Activated CD4-positive, alpha-beta T cell treated with anti-CD3 and anti-CD28 coated beads, Interleukin-2, amount 50 U/mL, for 4 hours (primary cell): ENCODE measurements at places on chromosomes 16 and 17.

DNA sequence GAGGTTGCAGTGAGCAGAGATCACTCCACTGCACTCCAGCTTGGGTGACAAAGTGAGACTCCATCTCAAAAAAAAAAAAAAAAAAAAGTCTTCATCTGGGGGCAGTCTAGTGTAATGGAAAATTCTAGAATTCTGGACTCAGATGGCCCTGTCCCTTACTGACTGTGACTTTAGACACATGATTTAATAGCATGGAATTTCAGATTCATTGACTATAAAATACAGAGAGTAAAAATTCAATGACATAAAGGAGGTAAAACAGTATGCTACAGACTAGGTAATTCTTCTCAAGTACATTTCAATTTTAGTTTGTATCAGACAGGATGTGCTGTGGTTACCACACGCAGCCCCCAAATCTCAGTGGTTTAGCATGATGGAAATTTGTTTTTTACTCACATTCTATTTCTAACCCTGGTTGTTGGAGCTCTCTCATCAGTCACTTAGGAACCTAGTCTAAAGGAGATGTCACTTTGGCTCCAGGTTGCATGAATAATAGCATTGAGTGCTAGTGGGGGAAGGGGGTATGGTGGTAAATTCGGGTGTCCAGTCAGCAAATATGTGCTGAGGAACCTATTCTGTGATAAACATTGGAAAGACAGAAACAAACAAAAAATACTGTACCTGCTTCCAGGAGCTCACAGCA lies 444.0 kb downstream of the XYLT1 start:
- no peak for DNase-seq

- no peak for DNase-seq
These were observed 74.0 kb upstream of the GNG13 start for GRCh38 chr16:874366-875181.

DNA sequence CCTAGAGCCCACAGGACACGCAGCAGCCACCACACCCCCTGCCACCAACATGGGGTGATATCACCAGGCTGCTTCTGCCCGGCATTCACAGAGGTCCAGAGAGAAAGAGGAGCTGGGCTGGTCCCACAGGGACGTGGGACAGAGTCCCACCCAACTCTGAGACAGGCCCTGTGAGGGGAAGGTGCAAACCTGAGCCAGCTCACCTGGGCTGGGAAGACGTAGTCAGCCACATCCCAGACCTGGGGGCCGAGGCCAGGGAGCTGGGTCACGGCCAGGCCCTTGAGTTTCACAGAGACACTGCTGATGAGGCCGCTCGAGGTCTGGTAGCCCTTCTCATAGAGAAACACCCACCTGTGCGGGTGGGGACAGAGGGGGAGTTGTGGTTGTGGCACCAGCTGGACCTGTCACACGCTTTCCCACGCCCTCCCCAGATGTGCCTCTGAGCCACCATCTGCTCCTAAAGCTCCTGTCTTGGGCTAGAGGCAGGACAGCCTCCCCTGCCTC lies 11.2 kb downstream of the P2RX1 start:
- no peak for DNase-seq

DNA sequence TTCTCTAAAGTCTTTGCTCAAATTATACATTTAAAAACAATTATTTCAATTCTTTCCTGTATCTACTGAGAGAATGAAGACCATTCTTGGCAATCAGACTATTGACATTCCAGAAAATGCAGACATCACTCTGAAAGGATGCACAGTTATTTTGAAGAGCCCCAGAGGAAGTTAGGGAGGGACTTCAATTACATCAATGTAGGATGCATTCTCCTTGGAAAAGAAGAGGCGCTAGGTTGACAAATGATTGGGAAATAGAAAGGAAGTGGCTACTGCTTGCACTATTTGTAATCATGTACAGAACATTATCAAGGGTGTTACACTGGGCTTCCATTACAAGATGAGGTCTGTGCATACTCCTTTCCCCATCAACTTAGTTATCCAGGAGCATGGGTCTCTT lies 74.3 kb downstream of the SSH2 start:
- DNase-seq = no peak

DNA sequence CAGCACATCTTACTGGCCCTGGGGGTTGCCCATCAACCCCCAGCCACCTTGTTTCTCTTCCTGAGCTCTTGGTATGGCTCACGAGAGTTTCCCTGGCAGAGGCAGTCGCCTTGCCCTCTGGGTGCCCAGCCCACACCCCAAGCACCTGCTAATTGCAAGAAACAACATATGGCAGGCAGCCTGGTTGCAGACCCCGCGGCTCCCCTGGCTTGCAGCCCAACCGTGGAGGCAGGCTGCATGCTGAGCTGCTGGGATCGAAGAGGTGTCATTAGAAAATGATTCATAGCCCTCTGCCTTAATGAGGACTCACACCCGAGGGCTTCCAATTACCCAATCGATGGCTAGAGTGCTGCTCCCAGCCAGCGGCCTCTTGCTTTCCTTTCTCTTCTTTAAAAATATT lies 115.7 kb downstream of the TMEM114 start:
- no peak for DNase-seq

- DNase-seq = no peak
These were observed 45.7 kb downstream of the OMG start for GRCh38 chr17:31251105-31251969.

- DNase-seq = no peak
These were observed 19.4 kb downstream of the PLCG2 start for GRCh38 chr16:81798311-81799137.

- peak; percentile 65 for DNase-seq
These were observed 20.6 kb downstream of the CYB561 start for GRCh38 chr17:63425483-63425882.

- no peak for DNase-seq
These were observed 339 bp downstream of the N4BP1 start for GRCh38 chr16:48609652-48610029.

- no peak for DNase-seq
These were observed 894 bp downstream of the RNF227 start for GRCh38 chr17:7915179-7915610.

DNA sequence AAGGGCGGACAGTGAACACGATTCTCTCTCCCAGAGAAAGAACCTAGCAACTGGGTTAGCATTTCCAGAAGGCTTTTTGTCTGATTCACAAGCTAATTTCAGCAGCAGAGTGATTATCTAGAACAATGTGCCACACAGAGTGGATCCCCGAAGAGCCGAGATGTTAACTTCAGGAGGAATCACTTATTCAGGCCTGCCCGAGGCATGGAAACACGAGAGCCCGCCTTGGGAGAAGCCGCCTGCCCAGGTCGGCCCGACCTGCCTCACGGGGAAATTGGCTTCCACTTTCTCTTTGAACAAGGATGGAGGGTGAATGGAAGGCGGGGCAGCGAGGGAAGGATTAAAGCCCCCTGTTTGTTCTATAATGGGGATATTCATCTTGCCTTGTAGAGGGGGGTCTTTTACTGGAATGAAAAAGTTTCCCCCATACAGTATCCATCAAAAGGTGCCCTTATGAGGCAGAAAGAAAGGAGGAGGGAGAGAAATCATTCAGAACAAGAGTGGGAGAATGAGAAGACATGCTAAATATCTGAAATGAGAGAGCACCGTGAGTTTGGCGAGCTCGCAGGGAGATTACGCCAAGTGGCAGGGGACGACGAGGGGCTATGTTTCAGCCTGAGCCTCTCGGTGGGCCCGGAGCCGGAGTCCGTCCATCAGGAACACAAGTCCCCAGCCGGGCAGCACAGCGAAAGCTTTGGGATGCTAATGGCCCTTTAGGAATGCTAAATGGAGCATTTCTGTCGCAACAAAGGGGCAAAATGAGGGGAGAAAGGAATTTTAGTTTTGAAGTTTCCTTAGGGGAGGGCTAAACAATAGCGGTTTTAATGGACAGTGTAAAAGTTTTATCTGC lies 33.0 kb downstream of the NTN1 start:
- no peak for DNase-seq

GRCh38 chr16:11016993-11017392 lies 72.6 kb downstream of the CLEC16A start:
- DNase-seq = no peak

GRCh38 chr16:7653746-7654461 lies 321.3 kb downstream of the RBFOX1 start:
- no peak for DNase-seq

DNA sequence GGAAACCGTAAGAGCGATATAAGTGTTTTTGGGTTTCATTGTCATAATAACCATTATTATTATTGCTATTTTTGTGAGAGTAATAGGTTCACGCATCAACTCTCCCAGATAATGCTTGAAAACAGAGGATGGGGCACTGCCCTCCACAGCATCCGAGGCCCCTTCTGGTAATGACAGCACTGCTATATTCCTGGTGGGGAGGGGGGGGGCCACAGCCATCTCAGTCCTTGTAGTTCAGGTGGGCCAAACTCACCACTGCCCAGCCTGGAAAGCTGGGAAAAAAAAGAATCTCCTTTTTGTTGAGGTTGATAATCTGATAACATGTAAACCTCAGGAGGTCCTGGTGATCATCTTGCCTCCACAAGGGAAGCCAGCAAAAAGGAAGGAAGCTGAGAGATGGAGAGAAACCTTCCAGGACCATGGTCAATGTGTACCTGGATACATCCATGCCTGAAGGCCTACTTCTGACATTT lies 706 bp downstream of the C16orf95 start:
- no peak for DNase-seq

- DNase-seq = peak; percentile 85
These were observed at the start of gene ETV4 for GRCh38 chr17:43546319-43547188. Gene ETV4, minus strand, starts transcription at chr17:43546340. Its CDS starts 723 bp downstream, at chr17:43545617.

- DNase-seq = peak; percentile 35
These were observed 42.1 kb downstream of the TBC1D16 start for GRCh38 chr17:79993390-79994227.

DNA sequence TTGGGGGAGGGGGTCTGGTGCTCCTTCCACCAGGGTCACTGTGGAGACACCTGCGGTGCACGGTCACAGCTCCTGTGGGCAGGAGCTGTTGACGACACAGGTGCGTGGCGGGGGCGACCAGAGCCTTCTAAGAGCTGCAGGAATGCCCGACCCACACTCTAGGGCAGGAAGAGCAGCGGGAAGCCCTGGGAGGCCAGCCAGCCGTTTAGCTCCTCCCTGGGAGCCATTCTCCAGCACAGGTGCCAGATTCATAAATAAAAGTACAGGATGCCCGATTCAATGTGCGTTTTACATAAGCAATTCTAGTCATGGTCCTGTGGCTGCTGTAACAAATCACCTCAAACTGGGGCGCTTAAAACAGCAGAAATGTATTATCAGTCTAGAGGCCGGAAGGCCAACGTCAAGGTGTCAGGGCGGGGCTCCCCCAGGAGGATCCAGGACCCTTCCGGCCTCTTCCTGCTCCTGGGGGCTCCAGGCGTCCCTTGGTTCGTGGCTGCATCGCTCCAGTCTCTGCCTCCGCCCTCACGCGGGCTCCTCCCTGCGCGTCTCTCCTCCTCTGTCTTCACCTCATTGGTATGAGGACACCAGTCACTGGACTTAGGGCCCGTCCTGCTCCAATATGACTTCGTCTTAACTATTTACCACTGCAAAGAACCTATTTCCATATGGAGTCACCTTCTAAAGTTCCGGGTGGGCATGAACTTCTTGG lies 155.4 kb downstream of the FOXL1 start:
- no peak for DNase-seq

DNA sequence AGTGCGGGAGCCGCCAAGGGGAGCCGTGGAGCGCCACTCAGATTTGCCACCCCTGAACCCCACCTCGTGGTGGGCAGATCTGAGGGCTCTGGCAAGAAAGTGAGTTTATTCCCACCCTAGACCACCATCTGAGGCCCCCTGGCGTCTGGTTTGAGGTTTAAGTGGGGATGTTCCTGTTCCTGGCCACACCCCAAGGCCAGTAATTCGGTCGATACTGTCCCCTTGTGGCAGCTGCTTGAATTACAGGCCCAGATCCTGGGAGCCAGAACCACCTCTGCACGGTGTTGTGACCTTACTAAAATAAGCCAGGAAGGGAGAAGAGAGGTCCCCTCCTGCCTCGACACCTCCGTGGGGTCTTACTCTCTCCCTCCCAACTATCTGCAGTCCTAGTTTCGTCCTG lies 3.3 kb upstream of the LAT start:
- peak; percentile 29 for DNase-seq

DNA sequence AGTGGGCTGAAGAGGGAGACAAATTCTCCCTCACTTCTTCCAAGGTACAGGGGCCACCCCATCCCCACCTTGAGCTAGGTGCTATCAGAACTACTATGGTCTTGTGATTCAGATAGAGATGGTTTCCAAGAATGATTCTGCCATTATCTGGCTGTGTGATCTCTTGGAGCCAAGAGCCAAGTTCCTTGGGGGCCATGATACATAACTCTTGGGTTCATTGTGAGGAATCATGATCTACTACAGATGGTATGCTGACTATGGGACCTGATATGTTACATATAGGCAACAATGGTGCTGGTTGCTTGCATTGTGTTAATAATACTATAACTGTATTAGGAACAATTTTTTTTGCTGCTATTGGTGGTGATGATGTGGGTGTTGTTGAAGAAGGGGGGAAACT lies 45.7 kb downstream of the DYNLRB2 start:
- DNase-seq = no peak

- DNase-seq = peak; percentile 63
These were observed 4.8 kb downstream of the MT1A start for GRCh38 chr16:56643080-56643778.

DNA sequence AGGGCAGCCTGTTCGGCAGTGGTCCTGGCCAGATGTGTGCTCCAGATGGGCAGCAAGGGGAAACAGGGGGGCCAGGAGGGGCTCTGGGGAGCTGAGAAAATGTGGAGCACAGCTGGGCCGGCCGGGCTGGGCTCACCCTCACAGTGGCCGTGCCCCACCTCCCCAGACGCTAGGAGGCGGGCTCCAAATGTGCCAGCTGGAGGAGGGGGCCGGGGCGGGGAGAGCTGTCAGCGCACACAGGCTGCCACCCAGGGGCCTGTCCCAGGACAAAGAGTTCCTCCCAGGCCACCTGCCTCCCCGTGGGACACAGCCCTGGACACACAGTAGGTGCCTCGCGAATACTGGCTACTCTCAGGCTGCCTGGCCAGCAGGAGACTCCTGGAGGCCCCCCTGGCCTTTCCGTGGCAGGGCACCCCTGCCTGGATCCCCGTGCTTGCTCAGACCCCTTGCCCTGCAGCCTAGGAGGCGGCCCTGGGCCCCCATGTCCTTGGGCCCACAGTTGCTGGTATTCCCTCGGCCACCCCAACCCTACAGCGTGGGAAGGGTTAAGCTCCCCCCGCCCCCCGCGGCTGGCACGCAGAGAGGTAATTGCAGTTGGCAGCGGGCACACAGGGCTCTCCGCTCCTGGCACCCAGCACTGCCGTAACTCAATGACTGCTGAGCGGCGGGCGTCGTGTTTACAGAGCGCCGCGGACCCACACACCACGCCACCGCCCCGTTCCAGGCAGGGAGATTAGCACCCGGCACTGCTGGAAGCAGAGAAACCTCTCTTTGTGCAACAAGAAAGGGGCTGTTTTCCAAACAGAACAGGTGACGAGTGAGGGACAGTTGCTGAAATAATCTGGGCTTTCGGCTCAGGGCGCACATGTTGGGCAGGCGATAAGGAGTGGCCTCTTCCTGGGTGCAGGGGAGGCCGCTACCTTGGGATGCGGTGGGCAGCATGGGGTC lies 32.2 kb downstream of the BAHCC1 start:
- DNase-seq = no peak

GRCh38 chr17:64209983-64210382 lies 53.1 kb downstream of the TEX2 start:
- no peak for DNase-seq
